Liver (tissue), 10 donors: ENCODE measurements at places on chromosomes 6 and 20.

- no peak for DNase-seq
Measured at GRCh38 chr20:13524339-13524738, 114.4 kb downstream of the TASP1 start.

DNA sequence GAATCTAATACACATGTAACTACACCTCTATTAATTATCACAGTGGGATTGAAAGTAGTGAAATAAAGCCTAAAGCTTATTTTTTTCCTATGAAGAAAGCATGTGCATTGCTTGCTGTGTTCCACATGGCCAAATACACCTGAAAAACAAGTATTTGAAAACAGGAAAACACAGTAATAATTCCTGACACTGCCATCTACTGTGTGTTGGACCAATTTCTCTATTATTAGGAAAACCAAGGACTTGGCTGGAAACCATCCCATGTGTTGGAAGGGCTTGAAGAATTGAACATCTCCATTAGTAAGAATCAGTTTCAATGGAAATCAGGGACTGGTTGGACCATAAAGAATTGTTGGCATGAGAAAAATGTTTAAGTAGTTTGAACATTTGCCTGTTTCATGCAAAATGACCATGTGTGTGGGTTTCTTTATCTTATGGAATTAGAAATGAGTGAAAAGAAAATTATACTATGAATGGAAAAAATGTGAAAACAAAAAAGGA, 124.1 kb downstream of the PHF3 start:
- DNase-seq, result no peak

DNA sequence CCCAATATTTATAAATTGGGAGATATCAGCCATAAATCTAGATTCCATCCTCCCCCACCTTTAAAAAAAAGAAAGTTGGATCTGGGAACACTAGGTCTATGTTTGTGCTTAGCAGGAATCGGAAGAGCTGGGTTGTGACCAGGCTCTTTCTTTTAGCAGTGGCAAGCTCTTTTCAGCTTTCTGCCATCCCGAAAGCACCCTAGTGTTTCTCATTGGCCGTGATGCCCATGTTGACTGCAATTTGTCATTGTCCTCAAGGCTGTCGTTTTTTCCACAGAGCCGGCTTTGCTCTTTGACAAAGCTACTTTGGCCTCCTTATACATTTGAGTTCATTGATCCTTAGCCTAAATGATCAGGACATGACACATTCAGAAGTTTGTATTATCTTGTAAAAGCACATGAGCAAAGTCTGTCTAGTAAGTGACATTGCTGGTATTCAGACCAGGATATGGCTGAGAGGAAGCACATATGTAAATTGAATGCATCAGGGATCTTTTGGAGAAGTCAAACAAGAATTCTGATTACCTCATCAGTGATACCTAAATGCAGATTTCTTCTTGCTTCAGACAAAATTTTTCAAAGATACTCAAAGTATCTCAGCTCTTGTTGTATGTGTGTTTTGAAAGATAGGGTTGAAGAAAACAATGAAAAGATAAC, 50.1 kb downstream of the CARMIL1 start:
- DNase-seq, result no peak

DNA sequence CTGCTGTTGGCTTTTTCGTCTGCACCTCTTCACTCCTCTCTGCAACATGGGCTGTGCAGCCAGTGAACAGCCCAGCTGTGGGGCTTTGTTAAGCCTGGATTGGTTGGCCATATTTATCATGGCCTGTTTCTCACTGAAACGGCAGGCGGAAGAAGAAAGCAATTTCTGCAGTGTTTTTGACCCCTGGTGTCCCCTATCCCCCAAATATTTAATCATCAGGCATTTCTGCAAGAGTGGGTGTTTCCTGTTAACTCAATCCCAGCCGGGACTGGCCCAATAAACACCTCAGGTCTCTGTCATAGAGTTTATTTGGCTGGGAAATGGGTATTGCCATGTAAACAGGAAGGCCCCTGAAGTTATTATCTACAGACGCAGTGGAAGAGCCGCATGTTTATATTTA, 174.8 kb upstream of the SUPT3H start:
- DNase-seq, result no peak

GRCh38 chr6:168815229-168815628, 374.2 kb downstream of the SMOC2 start:
- DNase-seq, result no peak

GRCh38 chr20:56637576-56637975, 8.5 kb downstream of the TFAP2C start:
- DNase-seq, result no peak

GRCh38 chr6:11294228-11294627, 61.8 kb upstream of the NEDD9 start:
- no peak for DNase-seq

DNA sequence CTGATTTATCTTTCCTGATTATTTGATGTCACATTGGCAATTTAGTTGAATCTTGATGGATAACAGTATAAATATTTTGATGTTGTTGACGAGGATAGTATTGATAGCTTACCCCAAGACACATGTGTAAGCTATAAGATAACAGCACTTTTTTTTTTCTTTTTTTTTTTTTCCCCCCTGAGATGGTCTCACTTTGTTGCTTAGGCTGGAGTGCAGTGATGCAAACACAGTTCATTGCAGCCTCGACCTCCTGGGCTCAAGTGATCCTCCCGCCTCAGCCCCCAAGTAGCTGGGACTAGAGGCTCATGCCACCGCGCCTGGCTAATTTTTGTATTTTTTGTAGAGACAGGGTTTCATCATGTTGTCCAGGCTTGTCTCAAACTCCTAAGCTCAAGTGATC, 21.8 kb downstream of the MYO6 start:
- DNase-seq, result no peak

DNA sequence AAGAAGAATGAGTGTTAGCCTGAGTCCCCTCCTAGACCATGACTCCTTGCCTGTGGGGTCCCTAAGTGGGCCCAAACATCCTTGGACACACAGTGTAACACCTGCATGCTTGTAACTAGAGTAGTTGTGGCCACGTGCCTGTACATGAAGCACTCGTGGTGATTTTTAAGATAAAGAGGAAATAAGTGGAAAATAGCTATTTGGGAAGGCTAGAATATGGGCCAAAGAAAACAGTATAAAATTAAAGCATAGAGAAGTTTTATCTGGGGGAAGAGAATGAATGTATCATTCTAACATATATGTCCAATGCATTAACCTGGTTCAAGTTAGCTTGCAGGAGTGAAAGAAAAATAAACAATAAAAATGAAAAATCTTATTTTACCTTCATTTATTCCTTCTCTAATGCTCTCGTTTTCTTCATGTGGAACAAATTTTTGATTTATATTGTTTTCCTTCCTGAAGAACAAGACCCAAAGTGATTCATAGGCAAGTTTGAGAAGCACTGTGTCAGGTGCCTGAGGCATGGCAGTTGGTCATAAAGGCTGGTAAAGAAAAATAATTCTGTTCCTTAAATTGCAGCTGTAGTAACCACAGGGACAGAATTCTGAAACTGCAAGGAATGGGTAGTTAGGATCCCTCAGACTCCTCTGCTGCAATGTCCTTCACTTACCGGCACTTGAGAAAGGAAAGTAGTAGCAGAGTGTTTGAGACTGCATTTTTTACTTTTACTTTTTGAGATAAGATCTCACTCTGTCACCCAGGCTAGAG, 8.5 kb upstream of the CST3 start:
- no peak for DNase-seq

- DNase-seq, result no peak
Measured at GRCh38 chr6:41161851-41162552, 914 bp downstream of the TREM2 start.

- DNase-seq, result no peak
Measured at GRCh38 chr20:12838261-12838866, 170.4 kb upstream of the SPTLC3 start.

DNA sequence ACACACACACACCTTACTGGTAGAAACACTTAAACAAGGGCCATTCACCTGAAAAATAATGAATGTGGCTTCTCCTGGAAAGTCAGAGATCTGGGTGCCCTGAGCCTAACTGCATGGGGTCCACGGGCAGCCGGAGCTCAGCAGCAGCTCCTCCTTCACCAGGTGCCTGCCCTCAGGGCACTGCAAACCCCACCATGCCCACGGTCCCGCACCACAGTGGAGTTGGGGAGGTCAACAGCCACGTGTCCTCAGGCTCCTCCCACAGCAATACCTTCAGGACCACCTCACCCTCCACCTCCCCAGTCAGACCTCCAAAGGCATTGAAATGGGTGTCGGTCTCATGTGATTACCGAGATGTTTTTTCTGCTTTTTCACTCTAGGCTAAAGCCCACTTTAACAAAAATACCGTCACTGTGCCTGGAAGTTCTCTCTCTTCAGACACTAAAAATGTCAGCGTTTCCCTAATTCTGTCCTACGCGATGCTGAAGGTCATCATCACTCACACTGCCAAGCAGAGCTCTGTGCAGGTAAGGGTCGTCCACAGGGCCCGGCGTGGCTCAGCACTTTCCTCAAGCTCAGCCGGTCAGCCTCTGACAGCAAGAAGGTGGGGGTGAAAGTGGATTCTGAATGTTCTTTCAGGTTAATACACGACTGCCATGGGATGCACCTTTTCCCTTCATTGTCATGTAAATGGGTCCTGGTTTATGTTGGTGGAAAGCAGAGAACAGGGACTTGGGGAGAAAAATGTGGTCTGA, 48.9 kb downstream of the CDK5RAP1 start:
- DNase-seq, result no peak

DNA sequence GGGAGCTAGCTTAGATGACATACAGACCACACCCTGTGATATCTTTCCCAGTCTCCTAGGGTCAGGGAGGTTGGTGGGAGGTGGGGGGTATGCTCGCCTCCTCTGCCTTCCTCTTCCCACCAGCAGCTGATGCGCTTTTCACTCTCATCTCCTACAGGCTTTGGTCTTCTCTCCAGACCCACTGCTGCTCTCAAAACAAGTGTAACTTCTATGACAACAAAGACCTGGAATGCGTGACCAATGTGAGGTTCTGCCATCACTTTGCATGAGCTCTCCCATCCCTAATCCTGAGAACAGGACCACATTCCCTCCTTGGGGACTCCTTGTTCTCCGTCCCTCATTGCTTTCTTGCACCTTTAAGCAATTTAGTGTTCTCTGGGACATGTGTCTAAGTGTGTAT, 2.7 kb downstream of the CTSA start:
- DNase-seq, result no peak
